Fibroblast of the aortic adventitia (primary cell): ENCODE measurements at places on chromosomes 11 and 22. TPM values are rescaled to one million over a fixed set of nuclear protein-coding genes. Genes with fewer than 3 reads are reported as not detected.

GRCh38 chr11:44747316-44747715 is 20.6 kb downstream of the TSPAN18 start:
- peak; percentile 35 for DNase-seq

BAIAP2L2 gene
- total RNA-seq: 3.2 and 6.0 TPM in 2 replicates

DNA sequence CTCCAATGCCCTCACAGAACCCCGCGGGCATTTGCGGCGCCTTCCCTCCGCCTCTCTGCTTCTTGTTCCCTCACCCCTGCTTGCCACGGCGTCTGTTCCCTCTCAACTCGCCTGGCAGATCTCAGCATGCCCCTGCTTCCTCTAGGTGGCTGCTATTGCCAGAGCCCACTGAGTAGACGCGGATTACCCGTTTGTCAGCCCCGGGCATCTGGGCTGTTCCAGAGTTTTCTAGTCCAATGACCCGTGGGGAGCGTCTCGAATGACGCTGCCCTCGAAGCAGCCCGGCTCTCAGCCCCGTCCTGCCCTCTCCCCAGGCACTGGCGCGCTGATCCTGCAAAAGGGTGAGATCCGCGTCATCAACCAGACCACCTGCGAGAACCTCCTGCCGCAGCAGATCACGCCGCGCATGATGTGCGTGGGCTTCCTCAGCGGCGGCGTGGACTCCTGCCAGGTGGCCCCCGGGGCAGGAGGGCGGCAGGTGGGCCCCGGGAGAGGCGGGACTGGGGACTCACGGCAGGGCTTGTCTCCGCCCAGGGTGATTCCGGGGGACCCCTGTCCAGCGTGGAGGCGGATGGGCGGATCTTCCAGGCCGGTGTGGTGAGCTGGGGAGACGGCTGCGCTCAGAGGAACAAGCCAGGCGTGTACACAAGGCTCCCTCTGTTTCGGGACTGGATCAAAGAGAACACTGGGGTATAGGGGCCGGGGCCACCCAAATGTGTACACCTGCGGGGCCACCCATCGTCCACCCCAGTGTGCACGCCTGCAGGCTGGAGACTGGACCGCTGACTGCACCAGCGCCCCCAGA is 49.7 kb downstream of the ST14 start:
- no peak for DNase-seq

DNA sequence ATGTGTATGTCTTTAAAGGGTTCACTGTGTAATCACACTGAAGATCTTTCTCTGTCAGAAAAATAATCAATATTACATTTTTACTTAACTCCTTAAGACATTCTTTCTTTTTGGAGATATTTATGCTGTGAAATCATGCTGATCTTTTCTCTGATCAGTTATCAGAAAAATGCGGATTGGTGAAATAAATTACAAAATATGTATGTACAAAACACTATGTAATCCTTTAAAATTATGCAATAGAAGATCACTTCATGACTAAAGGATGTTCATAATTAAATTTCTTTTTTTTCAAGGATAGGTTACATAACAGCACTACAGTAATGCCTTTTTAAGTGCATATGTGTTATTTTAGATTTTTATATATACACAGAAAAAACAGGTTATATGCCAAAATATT is 24.7 kb downstream of the BTBD10 start:
- DNase-seq: no peak

- DNase-seq: peak; percentile 56
Measured at GRCh38 chr22:27554106-27554811, 247.3 kb downstream of the MN1 start.

GRCh38 chr22:21055880-21056319 is 10.2 kb downstream of the LRRC74B start:
- no peak for DNase-seq

DNA sequence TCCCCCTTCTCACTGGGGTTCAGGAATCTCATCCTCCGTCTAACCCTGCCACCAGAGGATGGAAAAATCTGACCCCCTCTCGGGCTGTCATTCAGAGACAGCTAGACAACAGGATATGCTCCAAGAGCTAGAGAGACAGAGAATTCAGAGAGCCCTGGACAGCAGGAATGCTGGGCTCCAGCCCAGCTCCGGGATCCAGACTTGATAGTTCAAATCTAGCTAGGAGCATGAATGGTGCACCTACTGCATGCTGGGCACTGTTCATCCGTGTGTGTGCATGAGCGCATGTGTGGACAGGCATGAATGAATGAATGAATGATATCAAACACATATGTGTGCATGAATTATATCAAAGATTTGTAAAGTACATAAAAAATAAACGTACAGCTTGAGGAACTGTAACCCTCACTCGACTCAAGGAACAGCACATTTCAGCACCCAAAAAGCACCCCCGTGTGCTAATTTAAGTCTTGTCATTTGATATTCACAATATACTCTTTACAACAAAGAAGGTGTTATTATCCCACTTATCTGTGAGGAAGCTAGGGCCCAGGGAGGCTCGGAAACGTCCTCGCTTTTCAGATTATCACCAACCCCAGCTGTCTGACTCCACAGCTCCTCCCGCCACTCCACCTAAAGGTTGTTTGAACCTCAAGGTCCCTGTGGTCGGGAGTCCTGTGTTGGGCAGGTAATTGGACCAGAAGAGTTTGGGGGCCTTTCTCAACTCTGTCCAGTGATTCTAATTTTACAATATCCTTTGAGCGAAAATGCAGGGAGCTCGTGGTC is 640 bp upstream of the VSIG10L2 start:
- no peak for DNase-seq

FJX1 gene
- total RNA-seq: 8.3 and 78.2 TPM in 2 replicates

GRCh38 chr11:133650082-133650481 is 117.8 kb upstream of the OPCML start:
- no peak for DNase-seq

DNA sequence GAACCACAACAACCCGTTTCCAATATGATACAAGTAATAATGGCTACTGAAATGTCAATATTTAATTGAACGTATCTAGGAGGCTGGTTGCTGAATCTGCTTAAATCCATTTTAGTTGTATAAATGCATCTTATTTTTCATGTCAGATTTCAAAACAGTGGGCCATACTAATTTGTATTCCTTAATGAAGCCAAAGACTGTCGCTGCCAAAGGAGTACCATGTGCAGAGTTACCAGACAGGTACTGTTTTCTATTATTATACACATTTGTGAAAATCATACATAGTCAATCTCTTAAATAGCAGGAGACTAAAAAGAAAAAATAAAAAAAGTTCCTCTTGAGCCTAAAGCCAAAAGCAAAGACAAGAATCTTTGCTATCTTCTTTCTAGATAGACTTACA is 632.3 kb downstream of the LRRC4C start:
- no peak for DNase-seq

DNA sequence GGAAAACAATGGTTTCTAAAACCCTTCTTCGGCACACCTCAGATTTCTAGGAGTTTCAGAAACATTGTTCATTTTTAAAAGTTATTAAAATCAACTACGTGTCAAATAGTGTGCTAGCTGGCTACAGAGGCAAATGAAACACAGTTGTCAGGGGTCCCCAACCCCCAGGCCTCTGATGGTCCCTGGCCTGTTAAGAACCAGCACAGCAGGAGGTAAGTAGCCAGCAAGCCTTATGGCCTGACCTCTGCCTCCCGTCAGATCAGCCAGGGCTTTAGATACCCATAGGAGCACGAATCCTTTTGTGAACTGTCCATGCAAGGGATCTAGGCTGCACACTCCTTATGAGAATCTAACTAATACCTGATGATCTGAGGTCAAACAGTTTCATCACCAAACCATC is 648.2 kb downstream of the FAM181B start:
- DNase-seq: no peak

- DNase-seq: no peak
Measured at GRCh38 chr11:10205928-10206327, 88.1 kb downstream of the SBF2 start.

DNA sequence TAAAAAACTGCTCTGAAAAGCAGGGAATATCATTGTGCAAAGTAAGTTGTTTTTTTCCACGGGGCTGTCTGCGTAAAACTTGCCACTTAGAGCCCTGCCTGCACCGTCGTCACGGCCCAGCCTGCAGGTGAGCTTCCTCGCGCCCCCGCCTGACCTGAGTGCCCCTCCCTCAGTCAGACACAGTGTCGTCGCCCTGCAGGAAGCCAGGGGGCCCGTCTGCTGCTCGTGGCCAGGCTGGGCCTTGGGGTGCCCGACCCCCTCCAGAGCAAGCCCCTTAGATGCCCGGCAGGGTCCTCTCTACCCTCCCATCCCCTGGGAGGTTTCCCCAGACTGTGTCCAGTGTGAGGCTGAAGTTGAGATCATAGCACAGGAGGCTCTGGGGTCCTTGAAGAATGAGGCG is 31.6 kb downstream of the SBF1 start:
- no peak for DNase-seq

DNA sequence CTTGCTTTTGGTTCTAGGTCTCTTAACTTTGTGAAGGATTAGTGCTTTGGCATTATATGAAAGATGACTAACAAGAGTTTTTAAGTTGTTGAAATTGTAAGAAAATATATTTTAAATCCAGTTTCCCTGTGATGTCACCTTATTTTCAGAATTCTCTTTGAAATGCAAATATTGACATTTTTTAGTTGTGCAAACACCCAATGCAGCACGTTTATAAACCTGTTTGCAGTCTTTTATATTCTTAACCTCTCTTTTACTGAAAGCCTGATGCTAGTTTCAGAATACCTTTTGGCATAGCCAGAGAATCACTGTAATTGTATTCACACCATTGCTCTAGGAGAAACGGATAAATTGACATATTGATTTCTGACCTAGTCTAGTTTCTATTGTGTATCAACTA is 42.8 kb upstream of the SLC37A2 start:
- no peak for DNase-seq

P2RX6 gene
- 0.63 and 5.9 TPM in 2 replicates for total RNA-seq

DNA sequence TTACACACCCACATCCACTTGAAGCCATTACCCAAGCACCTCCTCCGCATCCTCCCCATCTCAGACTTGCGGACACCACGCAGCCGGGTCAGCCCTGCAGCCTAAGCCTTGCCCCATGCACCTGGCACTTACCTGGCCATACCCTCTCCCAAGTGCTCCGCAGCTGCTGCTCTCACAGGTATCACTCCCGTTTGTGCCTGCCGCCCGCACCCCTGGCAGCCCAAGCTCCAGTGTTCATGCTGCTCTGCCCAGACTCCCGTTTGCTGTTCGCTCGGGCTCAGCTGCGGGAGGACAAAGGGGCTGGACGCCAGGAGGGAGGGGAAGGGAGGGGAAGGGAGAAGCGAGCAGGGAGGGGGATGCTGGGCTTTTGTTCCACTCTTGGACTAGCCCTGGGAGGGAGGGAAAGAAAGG is at the start of gene KLHL35:
Gene KLHL35, minus strand, starts transcription at position 293 of the 411 bp plus-strand sequence. CDS start 2,574 bp downstream, outside the sequence.
- DNase-seq: no peak

IGLL5 gene
- not detected in 2 replicates for total RNA-seq

GNG3 gene
- not detected in 2 replicates for total RNA-seq

MS4A4E gene
- not detected in 2 replicates for total RNA-seq

MIAT gene
- 0.72 and 2.0 TPM in 2 replicates for total RNA-seq

DNA sequence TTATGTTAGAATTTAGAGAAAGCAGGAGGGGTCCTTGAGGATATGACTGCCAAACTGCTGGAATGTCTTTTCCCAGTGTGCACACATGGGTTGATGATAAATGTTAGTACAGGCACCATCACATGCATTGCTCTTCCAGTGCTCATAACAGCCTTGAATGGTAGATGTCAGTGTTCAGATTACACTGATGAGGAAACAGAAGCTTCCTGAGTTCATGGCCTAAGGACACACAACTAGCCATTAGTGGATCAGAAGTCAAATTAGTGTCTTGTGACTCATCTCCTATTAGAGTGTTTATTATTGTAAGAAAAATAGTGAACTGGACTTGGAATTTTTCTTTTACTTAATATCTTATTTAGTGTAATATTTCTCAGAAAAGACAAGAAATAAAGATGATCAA is 241.5 kb downstream of the DDX10 start:
- peak; percentile 18 for DNase-seq

- DNase-seq: peak; percentile 27
Measured at GRCh38 chr11:112355726-112356125, 95.1 kb upstream of the PLET1 start.
